Activated T-helper 1 cell treated with anti-CD3 and anti-CD28 coated beads, Interleukin-2, amount 50 U/mL, for 16 hours (primary cell): ENCODE measurements at places on chromosomes 6 and 20.

GRCh38 chr20:1015181-1015580 lies 13.1 kb upstream of the RSPO4 start:
- no peak for DNase-seq

DNA sequence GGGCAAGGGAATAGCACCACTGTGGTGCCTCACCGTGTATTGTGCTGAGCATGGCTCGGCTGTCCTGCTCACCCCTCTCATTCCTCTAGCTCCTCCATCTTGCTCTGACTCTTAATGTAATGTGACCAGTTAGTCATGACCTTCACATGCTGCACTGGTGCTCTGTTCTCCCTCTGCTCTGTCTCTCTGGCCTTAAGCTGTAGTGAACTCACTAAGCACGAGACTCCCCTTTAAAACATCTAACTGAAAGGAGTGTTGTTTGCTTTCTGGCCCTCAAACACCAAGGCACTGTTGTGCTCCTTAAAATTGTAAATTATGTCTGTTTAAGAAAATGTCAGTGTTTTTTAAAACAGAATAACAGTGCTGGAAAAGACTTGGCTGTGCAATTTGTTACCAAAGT lies 140.4 kb downstream of the HDGFL1 start:
- DNase-seq: no peak

GRCh38 chr6:79863566-79863965 lies 83.8 kb downstream of the ELOVL4 start:
- no peak for DNase-seq

DNA sequence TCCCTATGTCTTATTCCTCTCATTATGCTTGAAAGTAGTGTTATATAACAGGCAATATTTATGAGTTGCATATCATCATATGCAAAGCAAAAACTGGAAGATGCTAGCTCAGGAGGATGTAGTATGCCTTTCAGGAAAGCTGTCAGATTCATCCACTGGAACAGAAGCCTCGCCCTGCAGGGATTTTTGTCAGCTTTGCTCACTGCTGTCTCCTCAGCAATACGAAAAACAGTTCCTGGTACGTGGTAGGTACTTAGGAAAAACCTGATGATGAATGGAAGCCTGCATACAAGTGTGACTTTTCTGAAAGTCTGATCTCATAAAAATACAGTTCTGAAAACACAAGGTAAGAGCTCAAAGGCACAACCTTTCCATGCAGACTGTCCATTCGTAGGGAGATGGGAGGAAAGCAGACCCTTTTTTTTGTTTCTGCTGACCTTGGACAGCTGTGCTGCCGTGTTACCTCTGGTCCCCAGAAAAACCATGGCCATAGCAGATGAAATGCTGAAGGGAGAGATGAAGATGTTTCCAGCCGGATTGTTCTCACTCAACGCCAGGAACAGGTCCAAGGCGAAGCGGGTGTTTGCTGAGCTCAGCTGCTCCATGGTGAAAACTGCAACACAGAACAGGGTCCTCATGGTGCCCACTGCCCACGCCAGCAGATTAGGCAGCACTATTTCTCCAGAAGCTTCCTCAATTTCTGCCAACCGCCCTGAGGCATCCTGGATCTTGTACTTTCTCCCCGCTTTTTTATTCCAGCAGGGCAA lies 1.5 kb downstream of the SERPINB1 start:
- no peak for DNase-seq

GRCh38 chr20:51583073-51583472 lies 40.6 kb upstream of the NFATC2 start:
- no peak for DNase-seq

GRCh38 chr6:97110626-97111025 lies 172.4 kb downstream of the MMS22L start:
- no peak for DNase-seq

GRCh38 chr20:37977786-37978185 lies 55.5 kb downstream of the TTI1 start:
- DNase-seq: no peak

DNA sequence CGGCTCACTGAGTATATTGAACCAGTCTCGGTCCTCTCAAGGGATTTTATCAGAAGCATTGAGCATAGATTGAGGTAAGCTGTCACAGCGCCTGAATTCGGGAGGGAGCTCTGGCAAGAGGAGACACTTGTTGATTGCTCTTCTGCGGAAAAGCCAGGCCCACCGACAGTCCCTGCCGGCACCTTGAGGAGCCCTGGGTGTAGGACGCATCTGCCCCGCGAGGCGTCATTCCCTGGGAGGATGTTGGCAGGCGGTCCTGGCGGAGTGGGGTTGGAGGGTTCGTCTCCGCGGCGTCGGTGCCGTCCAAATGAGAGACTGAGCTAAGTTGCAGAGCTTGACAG lies 843 bp downstream of the FBXO9 start:
- DNase-seq: no peak

DNA sequence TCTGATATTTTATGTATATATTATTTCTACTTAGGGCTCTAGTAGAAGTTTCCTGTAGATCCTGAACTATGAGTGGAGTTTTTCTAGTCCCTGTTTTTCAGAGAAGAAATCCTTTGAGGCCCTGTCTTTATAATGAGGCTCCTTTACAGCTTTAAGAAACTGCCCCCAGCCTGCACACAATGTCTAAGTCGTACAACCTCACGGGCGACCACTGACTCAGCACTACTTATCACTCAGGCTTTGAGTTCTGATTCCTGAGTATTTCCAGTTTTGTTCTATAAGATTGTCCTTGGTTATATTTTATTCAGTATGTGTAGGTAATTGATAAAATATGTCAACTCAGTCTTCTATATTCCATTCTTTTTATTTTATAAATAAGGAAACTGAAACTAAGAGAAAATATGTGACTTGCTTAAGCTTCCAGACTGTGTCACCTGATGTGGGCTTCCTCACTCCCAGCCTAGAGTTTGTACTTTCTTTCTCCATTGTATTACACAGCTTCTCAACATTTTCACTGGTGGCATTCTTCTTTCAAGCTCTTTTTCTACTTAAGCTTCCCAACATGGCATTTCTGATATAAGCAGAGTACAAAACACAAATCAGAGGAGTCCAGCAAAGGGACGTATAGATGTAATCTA lies 167.0 kb downstream of the TBX18 start:
- no peak for DNase-seq
